ENCODE measurements at places on chromosomes 4 and X.

DNA sequence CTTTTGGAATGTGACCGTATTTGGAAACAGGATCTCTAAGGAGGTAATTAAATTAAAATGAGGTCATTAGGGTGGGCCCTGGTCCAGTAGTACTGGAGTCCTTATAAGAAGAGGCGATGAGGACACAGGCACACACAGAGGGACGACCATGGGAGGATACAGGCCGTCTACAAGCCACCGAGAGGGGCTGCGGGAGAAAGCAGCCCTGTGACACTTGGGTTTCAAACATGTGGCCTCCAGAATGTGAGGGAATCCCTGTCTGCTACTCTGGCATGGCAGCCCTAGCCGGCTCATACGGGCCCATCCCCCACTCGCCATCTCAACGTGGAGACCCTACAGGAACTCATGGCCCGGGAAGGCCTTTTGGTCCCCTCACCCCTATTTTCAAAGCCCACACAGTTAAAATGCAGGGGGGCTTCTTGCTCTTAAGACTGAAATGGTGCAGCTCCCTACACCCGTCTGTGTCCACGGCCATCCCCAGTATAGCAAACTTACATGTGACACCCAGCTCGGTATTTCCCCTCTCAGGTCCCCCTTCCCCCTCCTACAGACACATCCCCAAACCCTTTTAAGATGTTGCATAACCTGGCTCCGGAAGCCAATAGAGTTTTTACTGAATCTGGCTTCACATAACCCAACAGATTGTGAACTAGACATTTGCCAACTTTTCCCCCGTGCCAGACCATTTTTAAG, 124.1 kb upstream of the TBL1X start:
- H3K27ac ChIP-seq, result peak overlapping the region; percentile 67
- peaks cover 9% of the 10 kb centered on the region for H3K4me1 ChIP-seq
- H3K36me3 ChIP-seq, result no peaks in the 10 kb centered on the region
- DNase-seq, result peak; percentile 70
- no peaks in the 10 kb centered on the region for H3K27me3 ChIP-seq
- no peak overlapping the region for H3K4me3 ChIP-seq

DNA sequence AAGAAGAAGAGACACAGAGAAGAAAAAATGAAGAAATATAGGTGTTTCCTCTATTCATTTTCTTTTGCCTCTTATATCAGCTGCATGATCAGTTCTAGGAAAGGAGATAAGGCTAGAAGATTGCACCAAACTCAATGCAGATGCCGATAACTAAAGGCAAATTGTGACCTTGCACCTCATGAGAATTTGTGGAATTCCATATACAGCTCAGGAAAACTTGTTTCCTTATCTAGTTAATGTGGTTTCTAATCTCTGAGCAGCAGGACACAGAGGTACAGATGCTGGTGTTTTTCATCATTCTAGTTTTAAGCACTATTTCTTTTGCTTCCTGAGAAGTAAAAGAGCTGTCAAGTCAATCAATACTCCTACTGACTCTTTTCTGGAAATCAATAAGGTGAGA, 104.6 kb upstream of the NWD2 start:
- no peak for DNase-seq
- H3K4me3 ChIP-seq, result no peak overlapping the region
- no peaks in the 10 kb centered on the region for H3K27me3 ChIP-seq
- H3K4me1 ChIP-seq, result no peaks in the 10 kb centered on the region
- no peak overlapping the region for H3K27ac ChIP-seq

GRCh38 chr4:13840502-13841190, 213.1 kb upstream of the BOD1L1 start:
- no peaks in the 10 kb centered on the region for H3K27me3 ChIP-seq
- H3K4me1 ChIP-seq, result no peaks in the 10 kb centered on the region
- no peak for DNase-seq
- no peaks in the 10 kb centered on the region for H3K36me3 ChIP-seq
- no peak overlapping the region for H3K27ac ChIP-seq

DNA sequence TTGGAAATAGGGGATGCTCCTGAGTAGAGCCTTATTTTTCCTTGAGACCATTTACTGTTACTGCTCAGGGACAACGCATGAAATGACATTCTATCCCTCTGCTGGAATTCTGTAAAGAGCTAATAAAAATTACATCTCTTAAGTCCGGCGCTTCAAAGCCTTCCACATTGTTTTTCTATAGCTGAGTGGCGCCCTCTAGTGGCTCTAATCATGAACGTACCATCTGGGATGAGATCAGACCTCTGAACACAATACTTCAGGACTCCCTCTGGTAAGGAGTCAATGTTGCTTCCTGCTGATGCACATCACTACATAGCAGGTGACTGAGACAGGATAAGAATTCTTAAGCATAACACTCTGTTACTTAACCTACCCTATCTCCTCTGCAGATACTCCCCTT, 6.0 kb downstream of the HMGN5 start:
- peak; percentile 23 for DNase-seq
- H3K27me3 ChIP-seq, result no peaks in the 10 kb centered on the region
- H3K27ac ChIP-seq, result no peak overlapping the region
- no peaks in the 10 kb centered on the region for H3K4me1 ChIP-seq
- H3K4me3 ChIP-seq, result no peak overlapping the region

DNA sequence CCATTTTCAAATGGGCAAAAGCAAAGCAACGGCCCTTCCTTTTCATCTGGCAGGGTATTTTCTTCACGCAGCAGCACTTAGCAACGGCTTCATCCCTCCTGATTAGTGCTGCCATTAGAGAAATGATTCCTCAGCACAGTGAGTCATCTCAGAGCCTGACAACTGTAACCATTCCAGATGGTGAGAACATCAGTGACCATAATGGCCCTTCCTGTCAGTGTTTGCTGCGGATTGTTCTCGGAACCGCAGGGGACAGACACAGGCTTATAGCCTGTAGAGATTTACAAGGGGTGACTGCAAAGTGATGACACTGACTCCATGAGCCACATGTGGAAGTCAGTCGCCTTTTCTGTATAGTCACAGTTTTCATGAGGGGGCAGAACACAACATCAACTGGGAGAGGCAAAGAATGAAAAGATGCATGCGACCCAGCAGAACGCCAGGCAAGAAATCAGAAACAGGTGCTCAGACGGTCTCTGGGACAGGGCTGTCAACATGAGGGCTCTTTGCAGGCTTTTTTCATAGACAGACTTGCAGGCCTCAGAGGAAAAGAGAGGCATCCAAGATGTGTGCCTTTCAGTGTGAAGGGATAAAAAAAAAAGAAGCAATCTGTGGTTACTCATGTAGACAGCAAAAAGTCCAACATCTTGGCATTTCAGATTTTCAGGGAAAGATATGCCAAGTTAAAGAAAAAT, 69.9 kb upstream of the FBXW7 start:
- no peak overlapping the region for H3K4me3 ChIP-seq
- DNase-seq, result peak; percentile 80
- H3K4me1 ChIP-seq, result no peaks in the 10 kb centered on the region
- H3K36me3 ChIP-seq, result no peaks in the 10 kb centered on the region

Data from fibroblast of lung (primary cell).